ENCODE measurements at places on chromosomes 7 and 10.

DNA sequence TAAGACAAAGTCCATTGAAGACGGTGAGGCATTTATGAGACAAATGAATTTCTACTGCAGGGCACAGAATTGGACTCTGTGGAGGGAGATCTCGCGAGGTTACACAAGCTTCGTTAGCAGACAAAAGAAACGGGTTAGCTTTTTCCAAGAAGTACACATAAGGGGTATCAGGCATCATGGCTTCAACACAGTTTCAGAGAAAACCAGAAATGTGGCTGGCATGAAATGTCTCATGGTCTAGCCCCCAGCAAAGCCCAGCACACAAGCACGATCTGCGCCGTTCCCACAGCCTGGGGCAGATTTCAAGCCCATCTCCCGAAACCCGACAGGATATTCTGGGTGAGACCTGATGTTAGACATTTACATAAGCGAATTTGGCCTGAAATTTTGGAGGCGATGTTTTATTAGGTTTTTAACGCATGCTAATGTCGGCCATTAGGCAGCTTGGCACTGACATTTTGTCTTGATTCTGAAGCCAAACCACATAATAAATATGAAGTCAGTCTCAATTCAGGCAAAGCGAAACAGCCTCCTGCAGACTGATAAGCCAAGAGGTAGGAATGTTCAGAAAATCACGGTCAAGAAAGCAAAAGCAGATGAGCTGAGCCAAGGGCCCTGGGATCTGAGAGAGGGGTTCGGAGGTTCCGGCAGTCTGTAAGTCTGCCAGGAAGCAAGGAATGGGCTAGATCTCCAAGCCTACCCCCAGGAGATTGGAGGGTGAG is 240.5 kb downstream of the PRPF18 start:
- no peak for DNase-seq

DNA sequence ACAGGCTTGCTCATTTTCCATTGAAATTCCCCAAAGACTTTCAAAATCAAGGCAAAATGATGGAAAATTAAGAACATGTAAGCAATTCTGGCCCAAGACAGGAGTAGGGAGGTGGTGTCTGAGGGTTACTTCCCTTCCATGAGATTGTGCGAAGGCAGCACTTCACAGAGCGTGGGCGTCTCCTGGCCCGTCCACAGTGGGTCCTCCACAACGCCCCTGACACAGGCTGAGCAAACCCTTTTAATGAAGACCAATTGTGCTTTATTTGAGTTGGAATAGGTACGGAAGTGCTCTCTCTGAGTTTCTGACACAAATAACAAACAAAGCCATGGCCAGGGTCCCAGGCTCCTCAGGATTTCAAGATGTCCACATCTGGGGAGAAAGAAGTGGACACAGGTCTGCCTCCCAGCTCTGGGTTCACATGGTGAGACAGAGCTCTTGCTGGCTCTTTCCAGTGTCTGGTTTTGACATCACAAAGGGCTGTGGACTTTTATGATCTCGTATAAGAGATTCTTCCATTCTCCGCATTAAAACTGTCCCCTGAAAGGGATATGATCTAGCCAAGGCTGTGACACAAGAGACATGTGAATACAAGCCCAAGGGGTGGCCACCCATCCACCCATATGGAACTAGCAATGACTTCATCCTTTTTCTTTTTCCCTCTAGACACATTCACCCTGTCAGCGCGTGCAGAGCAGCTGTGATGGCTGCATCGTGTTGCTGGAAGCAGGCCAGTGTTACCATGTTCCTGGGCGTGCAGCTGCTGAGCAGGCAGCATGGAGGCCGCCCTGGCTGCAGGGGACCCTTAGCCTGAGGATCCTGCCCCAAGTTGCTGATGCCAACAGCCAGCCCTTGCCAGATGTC is 145.6 kb downstream of the ADAM12 start:
- DNase-seq, result peak; percentile 93

- no peak for DNase-seq
Measured at GRCh38 chr10:14926061-14926470, 27.8 kb downstream of the DCLRE1C start.

DNA sequence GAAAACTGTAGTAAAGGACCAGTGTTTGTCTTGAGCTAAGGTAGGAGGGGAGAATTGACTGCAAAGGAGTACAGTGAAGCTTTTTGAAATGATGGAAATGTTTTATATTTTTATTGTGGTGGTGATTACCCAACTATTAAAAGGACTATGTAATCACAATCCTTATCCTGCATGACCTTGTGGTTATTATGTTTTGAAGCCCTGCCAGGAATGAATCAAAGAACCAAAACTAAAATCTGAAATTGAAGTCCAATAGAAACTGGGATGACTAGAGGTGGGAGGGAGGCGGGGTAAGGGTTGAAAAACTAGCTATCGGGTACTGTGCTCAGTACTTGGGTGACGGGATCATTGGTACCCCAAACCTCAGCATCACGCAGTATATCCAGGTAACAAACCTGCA is 8.2 kb downstream of the CCDC7 start:
- DNase-seq, result no peak

- DNase-seq, result peak; percentile 14
Measured at GRCh38 chr7:85602196-85602595, 415.3 kb upstream of the SEMA3D start.

DNA sequence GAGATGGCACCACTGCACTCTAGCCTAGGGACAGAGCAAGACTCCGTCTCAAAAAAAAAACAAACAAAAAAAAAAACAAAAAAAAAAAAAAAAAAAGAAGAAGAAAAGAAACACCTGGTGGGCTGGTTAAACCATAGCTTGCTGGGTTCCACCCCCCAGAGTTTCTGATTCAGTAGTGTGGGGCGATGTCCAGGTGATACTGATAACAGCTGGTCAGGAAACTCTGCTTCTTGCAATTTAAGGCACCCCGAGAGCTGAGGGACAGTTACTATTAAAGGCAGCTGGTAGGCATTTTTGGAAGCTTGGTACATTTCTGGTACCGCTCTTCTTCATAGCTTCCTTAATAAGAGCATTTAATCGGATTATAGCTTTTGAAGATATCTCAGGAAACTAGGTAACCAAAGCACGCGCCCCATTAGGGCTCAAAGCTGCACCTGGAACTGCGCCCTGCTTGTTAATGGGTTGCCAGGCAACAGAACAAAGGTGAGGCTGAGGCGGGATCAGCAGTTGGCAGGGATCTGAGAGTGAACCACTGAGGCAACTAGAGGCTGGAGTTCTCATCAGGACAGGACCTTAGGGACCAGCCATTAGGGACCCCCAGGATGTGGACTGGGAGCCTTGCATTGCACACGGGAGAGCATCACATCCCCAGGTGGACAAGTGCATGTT is 6.5 kb upstream of the SDK1 start:
- DNase-seq, result no peak

GRCh38 chr7:6128205-6128604 is 97.0 kb downstream of the ANKRD61 start:
- DNase-seq, result no peak

DNA sequence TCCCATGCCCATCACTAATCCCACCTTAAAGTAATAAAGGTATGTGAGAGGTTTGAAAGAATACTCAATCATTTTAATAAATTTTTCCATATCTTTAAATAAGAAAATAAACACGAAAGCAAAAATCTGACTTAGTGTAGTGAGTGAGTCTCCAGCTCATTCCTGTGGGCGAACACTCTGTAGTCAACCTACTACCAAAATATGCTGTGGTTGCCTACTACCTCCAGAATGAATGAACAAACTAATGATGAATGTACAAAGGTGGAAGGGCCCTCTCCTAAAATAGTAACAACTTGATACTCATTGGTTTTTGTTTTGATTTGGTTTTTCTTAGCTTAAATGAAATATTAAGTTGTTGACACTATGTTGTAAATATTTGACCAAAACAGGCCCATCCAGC is 195.5 kb upstream of the HPS1 start:
- peak; percentile 58 for DNase-seq

DNA sequence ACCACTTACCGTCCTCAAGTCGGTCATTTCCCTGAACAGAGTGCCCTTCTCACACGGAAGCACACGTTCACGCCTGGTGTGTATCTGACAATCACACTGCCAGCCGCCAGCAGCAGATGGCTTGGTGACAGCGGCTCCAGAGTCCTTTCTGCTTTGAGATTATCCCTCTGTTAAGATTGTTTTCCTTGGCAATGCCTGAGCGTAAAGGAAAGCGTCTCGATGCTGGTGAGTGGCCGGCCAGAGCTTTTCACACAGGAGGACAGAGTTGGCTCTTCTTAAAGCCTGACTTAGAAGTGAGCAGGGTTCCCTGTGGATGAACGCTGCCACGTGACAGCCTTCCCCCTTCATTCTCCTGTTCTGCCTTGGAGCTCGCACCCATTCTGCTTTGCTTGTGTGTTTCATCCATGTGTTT is 22.1 kb upstream of the PRKAR1B start:
- no peak for DNase-seq

- no peak for DNase-seq
Measured at GRCh38 chr7:72924386-72924732, 536 bp upstream of the POM121 start.

DNA sequence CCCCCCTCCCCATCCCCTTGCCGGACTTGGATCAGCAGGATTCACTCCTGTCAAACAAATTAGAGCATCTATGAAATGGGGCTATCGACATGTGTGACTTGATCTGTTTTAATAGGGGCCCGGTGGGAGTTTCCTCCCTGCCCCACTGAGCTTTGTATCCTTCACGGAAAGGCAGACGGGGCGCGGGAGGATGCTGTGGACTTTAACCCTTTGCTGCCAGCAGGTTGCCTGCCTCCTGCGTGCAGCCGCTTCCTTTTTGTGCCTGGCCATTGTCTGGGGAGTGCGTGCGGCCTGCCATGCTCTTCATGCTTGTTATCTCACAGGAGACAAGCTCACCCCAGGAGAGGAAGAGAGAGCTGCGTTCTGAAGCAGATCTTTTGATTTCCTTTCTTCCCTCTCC is 512.8 kb upstream of the GALNT17 start:
- no peak for DNase-seq

DNA sequence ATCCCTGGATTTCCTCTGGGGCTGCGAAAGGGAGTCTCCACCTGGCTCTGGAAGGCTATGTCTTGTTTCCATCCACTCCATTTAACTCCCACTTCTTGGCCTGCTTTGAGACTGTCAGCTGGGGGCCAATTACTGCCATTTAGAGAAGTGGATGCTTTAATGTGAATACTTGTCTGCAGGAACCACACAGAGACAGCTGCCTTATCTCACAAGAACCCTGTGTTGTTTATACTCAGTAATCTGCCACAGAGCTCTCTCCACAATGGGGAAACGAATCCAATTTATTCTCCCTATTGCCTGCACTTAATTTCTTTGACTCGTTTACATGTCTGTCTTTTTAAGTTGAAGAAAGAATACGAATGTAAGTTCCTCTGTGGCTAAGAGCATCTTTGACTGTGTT is 787.0 kb upstream of the C7orf33 start:
- no peak for DNase-seq

- DNase-seq, result no peak
Measured at GRCh38 chr10:124425227-124425962, 6.7 kb upstream of the OAT start.

DNA sequence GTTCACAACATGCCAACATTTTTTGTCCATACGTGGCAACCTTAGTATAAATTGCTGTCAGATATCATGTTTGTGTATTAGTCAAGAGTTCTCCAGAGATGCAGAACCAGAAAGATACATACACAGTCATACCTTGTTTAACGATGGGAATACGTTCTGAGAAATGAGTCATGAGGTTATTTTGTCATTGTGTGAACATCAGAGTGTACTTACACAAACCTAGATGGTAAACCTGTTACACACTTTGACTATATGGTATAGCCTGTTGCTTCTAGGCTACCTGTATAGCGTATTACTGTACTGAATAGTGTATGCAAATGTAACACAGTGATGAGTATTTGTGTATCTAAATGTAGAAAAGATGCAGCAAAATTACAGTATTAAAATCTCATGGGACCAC is 22.3 kb downstream of the ZNF518A start:
- no peak for DNase-seq

DNA sequence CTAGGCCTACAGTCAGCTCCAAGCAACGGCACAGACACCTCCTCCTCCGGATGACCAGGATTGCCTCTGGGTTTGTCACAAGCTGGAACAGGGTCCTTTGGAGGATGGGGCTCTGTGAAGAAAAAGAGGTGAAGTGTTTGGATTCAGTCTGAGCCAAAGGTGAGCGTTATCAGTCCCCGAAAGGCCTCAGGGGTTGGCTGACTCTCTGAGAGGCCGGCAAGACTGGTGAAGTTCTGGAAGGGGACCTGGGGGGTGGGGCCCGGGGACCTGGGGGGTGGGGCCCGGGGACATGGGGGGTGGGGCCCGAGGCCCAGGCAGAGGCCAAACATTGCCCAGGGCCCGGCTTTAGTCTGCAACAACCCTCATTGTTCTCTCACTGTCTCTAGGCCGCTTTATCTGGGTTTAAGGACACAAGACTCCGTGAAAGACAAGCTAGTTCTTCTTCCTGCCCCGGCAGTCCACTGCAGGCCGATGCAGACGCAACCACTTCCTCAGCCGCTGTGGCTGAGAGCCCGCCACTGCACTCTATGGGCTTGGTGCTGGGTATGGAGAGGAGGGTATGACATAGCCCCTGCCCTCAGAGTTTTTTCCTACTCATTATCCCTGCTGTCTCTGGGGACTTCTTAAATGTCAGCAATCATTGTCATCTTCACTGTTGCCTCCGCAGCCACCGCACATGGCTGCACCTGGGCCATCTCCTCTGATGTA is 27.4 kb upstream of the PSAP start:
- no peak for DNase-seq

DNA sequence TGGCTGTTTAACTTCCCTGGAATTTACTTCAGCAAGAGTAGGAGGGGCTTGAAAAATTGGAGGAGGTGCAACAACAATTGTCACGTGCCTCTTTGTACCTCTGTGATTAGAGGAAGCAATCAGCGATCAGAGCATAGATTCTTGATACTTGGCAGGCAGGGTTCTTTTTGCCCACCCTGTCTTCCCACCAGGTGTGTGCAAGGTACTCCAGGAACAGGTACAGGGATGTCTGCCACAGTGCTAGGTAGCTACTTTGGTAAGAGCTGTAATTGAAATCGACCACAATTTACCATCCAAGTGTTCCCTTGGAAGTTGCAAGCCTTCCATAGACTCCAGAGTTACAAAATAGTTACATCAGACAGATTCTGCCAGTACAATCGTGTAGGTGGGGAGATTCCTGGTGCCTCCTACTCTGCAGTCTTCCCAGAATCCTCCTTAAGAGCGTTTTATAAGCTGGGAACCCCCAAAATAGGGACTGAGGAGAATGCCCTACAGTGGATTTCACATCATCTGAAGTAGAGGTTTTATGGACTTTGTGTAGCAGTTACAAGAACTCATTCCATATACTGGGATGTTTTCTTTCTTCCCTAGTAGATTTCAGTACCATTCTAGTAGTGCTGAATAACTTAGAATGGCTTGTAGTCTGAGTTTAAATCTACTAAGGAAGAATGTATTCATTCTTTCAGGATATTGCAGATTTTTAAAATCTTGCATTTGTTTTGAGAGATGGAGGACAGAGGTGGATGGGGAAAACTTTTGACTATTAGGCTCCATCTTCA is 101.9 kb downstream of the EXOC4 start:
- peak; percentile 8 for DNase-seq

DNA sequence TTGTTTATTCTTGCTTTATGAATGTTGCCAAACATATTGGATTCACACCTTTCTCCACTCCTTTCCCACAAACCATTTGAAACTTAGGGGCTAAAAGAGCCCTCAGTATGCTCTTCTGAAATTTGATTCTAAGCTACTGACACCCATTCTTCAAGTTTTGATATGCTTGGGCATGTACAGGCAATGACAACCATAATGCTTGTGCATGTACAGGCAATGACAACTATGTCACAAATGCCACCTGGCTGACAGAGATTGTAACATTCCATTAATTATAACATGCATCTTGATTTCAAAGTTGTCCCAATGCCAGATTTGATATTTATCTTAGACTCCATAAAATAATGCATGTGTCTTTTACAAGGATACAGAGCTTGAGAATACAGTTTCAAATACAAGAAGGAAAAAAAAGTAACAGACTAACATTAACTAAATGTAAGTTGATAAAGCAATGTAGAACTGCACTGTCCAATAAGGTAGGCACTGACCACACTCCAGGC is 17.5 kb upstream of the CDK1 start:
- no peak for DNase-seq
